ENCODE measurements at places on chromosomes 5 and 9. TPM values are rescaled to one million over a fixed set of nuclear protein-coding genes. Genes with fewer than 3 reads are reported as not detected.

POU5F2 gene
- 3.9 TPM for total RNA-seq

GARIN3 gene
- total RNA-seq: not detected

LHX3 gene
- total RNA-seq: not detected

SLC45A2 gene
- total RNA-seq: not detected

TMEM252 gene
- not detected for total RNA-seq

ADGRD2 gene
- not detected for total RNA-seq

SHOC1 gene
- total RNA-seq: not detected
